ENCODE measurements at places on chromosomes 2 and 18.

DNA sequence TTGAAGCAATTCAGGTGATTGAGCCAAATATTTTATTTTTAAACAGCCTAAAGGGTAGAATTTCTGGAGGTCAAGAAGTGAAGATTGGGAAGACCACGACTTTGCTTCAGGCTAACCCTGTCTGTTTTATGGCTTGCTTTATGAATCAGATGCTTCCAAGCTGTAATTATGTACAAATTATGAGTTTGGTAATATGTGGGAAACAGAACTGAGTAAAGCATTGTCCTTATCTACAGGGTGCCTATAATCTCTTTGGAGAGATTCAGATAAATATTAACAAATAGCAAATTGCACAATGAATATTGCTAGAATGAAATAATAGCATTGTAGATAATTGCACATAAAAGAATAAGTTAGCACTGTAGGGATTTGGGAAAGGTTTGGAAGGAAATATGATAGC lies 539.4 kb upstream of the CDH2 start:
- DNase-seq = no peak

DNA sequence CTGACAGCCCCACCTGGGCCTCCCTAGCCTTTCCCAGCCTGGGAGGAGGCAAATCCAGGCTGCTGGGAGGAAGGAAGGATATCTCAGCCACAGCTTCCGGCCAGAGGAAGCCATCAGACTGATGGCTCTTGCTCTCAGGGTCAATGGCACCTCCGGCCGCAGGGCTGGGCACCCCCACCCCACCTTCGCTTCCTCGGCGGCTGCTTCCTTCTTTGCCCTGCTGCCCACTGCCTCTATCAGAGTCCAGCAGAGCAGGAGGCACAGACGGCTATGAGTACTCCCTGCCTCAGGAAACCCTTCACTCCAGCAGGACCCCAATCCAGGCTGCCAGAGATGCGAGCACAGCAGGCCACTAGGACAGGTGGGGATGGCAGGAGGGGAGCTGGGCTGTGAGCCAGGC lies 3.3 kb downstream of the SEMA4C start:
- DNase-seq = no peak

GRCh38 chr18:63741769-63742168 lies 33.4 kb upstream of the SERPINB7 start:
- DNase-seq = no peak

- DNase-seq = no peak
Observed at GRCh38 chr2:229426464-229426863, 155.4 kb upstream of the PID1 start.

GRCh38 chr18:32881009-32881408 lies 108.2 kb upstream of the KLHL14 start:
- DNase-seq = no peak

DNA sequence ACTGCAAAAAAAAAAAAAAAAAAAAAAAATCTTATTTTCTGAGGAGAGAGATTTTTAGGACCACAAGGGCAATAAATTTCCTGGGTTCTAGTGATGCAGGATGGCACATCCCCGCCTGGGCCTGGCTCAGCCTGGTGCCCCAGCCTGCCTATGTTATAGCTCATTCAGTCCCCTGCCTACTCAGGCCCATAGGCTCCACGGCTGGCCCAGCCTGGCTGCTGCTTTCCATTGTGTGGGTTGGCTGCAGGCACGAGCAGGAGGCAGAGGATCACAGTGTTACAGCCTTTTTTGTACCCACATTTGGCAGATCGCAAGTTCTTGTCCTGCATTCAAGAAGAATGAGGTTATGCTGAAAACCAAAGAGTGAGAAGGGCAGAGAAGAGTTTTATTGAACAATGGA lies 2.8 kb upstream of the SULT6B1 start:
- no peak for DNase-seq

GRCh38 chr2:101986376-101986775 lies 5.4 kb upstream of the IL1R2 start:
- DNase-seq = no peak

- DNase-seq = no peak
Observed at GRCh38 chr2:237324837-237325236, 89.1 kb downstream of the COL6A3 start.

DNA sequence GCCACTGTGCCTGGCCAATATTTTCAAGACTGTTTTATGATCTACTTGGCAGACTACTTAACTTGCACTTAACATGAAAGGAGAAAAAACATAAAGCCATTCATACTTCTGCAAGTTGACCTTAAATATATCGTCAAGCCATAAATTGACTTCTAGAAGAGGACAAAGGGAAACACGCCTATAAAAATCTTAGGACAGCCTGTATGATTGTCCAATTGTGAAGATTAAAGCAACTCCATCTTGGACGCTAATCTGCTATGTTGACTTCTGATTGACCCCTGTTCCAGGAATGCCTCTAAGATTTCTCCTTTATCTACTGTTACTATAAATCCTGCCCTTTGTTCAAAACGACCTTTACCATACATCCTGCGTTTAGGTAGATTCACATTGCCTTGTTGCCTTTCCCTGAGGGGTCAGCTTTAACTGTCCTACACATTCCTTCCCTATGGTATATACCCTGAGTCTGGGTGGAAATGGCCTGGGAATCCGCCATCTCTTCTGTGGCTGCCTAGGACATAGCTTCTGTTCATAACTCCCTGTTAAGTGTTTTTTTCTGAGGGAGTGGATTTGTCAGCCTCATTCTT lies 40.2 kb upstream of the SLC35F5 start:
- DNase-seq = no peak

DNA sequence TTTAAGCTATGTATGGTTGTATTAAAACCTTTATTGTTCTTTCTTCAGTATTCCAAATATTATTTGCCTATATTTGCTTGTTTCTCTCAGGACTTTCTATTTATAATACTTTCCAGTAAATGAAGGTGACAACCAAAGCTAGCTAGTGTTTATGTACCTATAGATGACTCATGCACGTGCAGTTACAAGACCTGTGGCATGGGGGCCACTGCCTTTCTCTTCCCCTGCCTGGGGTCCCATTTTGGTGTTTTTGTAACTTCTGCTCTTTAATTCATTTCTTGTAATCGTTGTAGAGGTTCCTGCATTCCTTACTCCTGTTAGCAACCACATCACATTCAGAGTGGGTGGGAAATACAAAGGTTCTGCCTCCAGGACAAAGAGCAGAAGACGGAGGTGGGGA lies 364.6 kb downstream of the PTPRM start:
- no peak for DNase-seq

- DNase-seq = no peak
Observed at GRCh38 chr2:218401890-218402289, 2.2 kb downstream of the CTDSP1 start.

DNA sequence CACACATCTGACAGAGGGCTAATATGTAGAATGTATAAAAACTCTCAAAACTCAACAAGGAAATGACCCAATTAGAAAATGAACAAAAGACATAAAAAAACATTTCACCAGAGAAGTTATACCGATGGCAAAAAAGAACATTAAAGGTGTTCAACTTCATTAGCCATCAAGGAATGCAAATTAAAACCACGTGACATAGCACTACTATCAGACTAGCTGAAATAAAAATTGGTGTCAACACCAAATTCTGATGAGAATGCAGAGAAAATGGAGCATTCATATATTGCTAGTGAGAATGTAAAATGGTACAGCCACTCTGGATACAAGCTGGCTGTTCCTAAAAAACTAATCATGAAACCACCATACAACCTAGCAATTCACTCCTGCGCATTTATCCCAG lies 128.0 kb downstream of the INSIG2 start:
- no peak for DNase-seq

DNA sequence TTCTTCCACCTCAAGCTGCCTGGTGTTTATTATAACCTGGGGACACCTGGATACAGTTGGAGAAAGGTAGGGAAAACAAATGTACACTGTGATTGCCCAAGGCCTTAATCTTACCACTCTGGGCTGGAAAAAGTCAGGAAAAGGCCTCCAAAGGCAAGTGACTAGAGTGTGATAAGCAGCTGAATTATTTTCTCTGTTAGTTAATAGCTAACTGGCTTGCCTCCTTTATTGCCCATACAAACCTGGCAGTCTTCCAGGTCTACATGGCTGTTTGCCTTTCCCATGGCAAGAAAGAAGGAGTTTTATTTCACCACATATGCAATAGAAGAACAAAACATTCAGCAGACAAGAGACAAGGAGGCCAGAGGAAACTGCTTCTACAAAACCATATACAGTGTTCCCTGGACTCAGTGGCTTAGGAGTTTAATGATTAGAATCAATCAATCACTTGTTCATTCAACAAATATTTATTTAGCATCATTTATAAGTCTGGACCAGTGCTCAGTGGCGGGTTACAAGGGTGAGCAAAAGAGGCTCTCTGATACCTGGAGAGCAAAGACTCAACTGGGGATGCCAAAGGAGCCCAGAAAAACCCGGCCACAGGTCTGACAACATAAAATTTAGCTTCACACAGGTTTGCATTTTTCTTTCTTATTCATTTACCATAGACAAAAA lies 27.5 kb upstream of the SUCLG1 start:
- DNase-seq = peak; percentile 10

DNA sequence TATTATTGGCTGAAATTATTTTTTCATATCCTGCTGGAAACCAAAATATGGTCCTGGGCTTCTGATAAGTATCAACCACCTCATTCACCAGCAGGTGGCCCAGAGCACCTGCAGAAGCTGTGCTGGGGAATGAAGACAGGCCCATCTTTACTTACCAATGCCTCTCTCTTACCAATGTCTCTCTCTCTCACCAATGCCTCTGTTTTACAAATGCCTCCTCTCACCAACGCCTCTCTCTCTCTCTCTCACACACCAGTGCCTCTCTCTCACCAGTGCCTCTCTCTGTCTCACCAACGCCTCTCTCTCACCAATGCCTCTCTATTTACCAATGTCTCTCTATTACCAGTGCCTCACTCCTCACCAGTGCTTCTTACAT lies 2.3 kb upstream of the MAL start:
- DNase-seq = no peak

DNA sequence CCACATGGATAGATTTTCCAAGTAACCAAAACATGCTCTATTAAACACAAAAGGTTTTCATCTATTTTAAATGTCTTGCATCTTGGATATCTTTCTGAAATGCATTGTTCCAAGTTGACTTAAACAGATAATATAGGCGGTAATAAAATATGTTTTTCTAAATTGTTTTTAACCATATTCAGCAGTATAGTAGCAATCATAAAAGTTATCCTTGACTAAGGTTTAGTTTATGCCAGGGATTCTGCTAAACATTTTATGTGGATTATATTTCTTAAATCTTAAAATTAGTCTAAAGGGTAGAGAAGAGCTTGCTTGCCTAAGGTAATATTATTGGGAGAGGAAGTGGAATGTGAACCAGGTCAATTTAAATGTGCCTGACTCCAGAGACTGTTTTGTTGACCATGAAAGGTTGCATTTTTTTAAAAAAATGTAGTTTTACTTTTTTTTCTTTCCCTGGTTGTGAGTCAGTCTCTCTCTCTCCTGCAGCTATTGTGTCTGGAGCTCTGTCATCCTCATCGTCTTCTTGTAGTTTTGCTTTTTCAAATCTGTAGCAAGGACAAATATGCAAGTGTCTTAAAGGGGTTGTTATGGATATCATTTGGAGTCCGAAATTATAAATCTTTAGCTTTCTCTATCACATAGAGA lies 309.1 kb upstream of the COL3A1 start:
- DNase-seq = no peak

DNA sequence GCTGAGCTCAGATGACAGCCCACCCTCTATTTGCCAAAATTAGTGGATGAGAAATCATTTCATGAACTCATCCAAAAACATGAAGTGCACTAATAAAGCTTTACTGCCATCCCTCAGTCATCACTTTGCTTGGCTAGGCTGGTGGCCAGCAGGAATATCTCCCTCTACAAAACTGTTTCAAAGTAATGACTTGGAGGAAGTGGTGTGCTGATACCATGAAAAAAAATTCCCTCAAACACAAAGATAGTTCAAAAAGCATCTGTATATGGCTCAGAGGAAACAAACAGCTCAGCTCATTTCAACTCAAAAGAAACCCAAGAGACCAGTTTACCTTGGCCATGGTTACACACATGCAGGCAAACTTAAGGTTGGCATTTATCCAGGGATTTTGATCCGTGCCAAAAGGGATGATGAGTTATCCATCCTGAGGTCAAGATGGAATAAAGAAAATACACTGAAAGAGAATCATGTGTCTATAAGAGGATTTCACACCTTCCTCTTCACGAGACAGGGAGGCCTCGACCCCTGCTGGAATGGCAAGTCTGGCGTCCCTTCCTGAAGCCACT lies 18.4 kb upstream of the WIPF1 start:
- peak; percentile 55 for DNase-seq

DNA sequence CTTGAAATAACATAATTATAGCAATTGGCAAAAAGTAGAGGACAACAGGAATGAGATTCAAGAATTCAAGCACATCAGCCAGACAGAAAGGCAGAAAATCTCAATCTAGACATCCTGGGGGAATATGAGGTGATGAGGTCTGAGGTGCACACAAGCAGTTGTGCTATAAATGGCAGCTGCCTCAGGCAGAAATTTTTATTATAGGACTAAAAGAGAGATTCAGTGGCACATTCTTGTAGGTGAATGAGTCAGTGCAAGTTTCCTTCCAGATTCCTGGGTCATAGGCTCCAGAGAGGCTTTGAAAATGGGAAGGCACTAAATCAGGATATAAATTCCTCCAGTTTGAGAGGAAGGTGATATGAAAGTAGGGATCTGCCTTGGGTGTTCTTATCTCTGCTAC lies 127.2 kb upstream of the THSD7B start:
- no peak for DNase-seq

GRCh38 chr2:231017231-231017598 lies 20.1 kb upstream of the C2orf72 start:
- DNase-seq = no peak

GRCh38 chr2:218276986-218277755 lies 6.9 kb downstream of the PNKD start:
- no peak for DNase-seq

DNA sequence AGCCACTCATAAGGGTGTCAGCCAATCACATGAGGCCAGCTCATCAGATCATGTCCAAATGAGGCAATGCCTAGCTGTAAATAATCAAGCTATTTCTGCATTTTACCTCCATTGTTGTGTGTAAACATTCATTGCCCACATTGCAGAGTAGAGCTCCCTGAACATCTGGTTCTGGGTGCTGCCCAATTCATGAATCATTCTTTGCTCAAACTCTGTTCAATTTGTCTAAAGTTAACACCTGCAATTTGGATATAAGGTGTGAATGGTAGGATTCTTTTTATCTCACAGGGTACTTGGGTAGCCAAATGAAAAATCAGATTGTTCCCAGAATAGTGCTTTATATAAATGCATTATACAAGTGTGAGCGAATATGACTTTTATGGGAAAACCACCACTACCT lies 345.5 kb upstream of the NT5C1B start:
- no peak for DNase-seq

- DNase-seq = no peak
Observed at GRCh38 chr2:229032608-229033234, 238.4 kb downstream of the PID1 start.

GRCh38 chr2:100628506-100628905 lies 65.7 kb downstream of the PDCL3 start:
- DNase-seq = no peak
